ENCODE measurements at places on chromosomes 4 and X.

- no peak for DNase-seq
Measured at GRCh38 chr4:102604222-102604940, 103.2 kb downstream of the NFKB1 start.

DNA sequence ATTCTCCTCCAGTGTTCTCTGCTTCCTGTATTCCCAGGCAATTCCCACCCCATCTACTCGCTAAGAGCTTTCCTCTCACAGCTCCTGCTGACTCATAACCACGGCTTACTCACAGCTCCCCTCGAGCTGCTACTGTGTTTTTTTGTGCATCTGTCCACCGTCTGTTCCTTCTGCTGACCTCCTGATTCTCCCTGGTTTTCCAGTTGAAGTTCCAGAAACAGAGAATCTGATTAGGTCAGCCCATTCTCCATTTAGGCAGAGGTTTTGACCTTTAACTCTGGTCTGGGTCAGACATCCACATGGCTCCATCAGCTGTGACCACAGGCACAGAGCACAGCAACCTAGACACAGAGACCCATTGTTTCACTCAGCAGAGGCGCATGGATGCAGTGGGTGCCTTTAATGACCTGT lies 5.5 kb upstream of the SMIM20 start:
- no peak for DNase-seq

GRCh38 chr4:160371446-160371845 lies 1268.6 kb downstream of the RAPGEF2 start:
- no peak for DNase-seq

DNA sequence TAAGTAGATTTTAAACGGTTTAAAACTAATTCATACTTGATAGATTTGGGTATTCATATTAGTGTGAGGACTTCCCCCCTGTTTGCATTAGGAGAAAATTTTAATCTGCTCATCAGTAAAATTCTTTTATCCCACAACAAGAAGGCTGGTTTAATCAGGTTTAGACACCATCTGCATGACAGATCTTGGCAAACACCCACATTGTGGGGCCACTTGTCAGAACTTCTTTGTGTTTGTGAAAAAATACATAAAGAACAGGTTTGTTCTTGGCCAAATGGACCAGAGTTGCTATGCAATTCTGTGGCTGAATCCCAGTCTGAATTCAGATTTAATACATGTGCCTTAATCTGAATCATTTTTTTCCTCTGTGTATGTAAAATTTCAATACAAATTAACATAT lies 121.1 kb downstream of the REPS2 start:
- no peak for DNase-seq

GRCh38 chrX:154819771-154820341 lies 14.6 kb upstream of the MPP1 start:
- DNase-seq: no peak

DNA sequence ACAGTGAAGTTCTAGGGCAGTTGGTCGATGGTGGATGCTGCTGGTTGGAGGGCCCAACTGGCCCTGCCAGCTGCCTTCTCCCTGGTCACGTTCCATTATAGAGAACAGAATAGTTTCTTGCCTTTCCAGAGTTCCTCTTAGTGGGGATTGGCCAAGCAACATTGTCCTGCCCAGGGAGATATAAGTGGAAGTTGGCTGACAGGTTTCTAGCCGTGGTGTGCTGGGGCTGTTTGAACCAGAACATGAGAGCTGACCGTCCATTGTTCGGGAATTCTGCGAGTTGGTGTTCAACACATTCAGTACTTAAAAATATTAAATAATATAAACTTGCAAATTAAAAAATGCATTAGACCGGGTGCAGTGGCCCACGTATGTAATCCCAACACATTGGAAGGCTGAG lies 3.5 kb upstream of the AFAP1 start:
- DNase-seq: no peak

GRCh38 chr4:153490985-153491483 lies 24.9 kb downstream of the TMEM131L start:
- DNase-seq: no peak

GRCh38 chr4:161721947-161722346 lies 441.9 kb downstream of the FSTL5 start:
- no peak for DNase-seq

DNA sequence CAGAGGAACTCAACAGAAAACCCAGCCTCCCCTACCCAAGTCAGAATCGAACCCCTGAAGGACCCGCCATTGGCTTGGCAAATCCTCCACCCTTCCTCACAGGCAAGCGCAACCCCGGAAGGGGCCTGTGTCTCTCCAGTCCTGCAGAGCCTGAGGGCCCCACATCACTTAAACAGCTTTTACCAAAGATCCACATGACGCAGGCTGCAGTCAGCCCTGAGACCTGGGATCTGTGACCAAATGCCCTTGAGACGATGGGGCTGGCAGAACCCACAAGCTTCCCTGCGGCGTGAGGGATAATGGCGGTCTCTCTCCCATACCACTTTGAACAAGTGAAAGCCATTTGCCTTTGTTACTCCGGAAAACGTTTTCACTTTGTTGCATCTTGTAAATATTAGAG lies 54.9 kb downstream of the ACOX3 start:
- no peak for DNase-seq

GRCh38 chr4:68575081-68575480 lies 1.0 kb downstream of the UGT2B17 start:
- DNase-seq: no peak

- DNase-seq: no peak
Measured at GRCh38 chrX:1576201-1576992, 15.0 kb upstream of the AKAP17A start.

- DNase-seq: no peak
Measured at GRCh38 chrX:13266641-13267345, 53.1 kb downstream of the ATXN3L start.

DNA sequence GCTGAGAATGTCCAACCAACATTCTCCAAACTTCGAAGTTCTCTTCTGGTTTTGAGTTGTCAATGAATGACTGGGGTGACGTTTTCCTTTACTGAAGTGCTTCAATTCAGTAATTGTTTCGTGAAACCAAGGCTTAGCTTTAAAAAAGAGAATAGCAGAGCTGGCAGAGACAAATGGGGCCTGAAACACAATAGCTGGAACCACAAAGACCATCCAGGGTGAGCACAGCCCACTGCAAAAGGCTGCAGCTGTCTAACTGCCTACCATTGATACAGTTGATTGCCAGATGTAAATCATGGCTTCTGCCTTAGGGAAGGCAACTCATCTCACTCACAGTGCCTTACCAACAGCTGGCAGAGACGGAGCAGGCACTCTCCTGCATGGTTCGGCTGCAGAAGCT lies 78.7 kb upstream of the ZNF518B start:
- no peak for DNase-seq

DNA sequence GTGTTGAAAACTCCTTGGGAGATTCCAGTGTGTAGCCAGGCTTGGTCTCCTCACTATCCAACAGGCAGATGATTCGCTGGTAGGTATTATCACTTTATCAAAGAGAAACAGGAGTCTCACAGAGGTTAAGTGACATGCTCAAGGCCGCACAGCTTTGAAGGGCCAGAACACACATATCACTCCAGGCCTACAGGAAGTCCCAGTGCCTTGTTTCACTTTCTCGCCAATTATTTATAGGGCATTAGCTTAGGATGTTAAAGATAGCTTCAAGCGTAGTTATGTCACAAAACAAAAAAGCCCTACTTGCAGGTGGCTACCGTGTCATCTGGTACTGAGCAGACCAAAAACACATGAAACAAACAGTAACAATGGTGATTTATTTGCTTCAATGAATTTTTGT lies 13.2 kb downstream of the ATP8A1 start:
- DNase-seq: no peak

DNA sequence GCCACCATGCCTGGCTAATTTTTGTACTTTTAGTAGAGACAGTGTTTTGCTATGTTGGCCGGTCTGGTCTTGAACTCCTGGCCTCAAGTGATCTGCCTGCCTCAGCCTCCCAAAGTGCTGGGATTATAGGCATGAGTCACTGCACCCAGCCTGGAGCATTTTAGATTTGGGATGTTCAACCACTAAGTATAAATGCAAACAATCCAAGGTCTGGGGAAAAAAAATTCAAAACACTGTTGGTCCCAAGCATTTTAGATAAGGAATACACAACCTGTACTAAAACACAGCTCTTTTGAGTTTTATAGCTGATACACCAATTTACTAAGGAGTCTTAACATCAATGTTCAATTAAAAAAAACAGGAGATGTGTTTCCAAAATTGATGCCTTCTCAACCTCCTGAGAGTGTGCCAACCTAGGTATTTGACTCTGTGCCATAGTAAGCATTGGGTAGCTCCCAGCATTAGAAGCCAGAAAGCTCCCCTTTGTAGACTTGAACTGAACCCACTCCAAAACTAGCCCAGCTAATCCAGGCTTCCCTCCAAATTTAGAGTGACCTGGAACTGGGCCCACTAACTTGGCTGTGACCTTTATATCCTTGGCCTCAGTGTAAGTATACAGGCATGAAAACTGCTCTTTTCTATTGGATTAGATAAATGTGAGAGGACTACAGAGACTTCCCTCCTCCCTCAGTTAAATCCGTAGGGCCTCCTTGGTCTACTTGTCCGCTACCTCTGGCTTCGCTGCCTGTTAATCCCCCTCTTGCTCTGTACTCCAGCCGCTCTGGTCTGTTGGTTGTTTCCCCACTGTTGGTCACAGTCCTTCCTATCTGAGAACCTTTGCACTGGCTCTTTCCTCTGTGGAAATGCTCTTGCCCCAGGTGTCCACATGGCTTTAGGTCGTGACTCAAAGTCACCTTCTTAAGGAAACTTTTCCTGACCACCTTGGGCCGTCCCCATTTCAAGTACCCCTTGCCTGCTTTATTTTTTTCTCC lies 77.6 kb downstream of the CCKAR start:
- no peak for DNase-seq

DNA sequence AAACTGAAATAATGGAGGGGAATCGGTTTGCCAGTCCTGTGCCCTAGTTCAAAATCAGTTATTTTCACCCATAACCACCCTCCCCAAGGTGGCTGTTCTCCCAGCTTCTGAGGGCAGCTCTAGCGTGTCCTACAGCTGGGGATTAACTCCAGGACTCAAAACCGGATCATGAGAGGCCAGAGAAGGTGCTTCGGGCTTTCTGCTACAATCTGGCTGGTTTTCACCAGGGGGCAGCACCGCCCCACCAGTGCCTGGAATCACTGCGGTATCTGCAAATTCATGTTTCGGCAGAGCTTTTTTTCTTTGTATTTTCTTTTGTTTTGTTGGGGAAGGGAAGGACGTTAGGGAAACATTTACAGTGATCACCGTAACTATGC lies 28.4 kb downstream of the PDHA1 start:
- peak; percentile 43 for DNase-seq

DNA sequence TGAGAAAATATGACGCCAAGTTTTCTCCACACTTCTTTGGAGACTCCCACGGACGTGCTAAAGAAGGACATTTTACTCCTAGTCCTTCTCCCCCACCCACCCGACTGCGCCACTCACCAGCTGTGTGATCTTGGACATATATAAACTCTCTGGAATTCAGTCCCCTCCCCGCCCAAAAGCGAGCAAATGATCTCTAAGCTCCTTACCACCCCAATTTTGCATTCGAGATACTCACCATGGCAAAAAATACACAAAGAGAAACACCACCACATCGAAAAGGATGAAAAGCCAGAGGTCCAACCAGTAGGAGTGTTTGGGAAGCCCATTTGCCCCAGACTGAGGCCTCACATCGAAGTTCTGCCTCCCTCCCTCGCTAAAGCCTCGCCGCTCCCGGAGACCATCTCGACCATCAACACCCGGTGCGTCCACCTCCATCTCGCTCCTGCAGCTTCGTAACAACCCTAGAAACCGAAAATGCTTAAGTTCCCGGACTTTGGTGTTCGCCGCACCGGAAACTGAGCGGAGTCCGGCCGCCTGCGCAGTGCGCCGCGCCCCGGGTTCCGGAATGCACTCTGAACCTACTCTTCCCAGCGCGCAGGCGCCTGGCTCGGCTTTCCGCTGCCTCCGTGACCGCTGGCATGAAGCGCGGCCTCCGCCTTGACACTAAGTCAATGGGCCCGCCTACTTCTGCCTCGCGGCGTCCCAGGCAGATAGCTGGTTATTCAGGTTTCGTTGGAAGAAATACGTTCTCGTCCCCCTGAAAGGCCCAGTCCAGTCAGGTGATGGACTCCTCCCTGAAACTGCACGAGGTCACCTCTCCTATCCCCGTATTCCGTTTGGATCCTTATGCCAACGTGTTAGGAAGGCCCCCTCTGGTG lies 21.6 kb downstream of the FABP2 start:
- DNase-seq: peak; percentile 87

DNA sequence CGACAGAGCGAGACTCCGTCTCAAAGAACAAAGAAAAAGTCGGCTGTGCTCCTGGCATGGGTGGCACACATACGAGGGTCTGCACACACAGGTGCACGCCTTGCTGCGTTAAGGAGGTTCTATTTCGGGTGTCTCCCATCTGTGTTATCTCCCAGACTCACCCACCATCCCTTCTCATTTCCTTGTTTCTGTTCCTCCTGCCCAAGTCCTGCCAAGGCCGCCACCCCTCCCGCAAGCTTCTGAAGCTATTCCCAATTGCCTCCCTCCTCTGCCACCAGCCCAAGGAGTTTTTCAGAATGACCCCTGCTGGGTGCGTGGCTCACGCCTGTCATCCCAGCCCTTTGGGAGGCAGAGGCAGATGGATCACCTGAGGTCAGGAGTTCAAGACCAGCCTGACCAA lies 6.0 kb upstream of the IL3RA start:
- no peak for DNase-seq

DNA sequence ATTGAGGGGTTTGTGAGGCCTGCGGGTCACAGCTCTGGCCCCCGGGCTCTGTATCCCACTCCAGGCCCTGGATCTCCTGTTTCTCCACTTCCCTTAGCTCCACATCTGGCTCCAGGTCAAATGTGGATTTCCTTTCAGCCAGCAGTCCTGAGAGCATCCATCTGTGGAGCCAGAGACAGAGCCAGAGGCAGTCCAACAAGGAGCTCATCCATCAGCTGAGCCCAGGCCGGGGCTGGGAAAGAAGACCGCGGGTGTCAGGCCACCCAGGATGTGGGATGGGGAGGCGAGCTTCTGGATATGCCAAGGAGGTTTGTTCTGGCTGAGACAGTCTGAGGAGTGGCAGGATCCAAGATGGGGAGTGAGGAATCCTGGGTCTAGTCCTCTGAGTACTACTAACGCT lies 91.7 kb downstream of the EFNB1 start:
- DNase-seq: no peak

DNA sequence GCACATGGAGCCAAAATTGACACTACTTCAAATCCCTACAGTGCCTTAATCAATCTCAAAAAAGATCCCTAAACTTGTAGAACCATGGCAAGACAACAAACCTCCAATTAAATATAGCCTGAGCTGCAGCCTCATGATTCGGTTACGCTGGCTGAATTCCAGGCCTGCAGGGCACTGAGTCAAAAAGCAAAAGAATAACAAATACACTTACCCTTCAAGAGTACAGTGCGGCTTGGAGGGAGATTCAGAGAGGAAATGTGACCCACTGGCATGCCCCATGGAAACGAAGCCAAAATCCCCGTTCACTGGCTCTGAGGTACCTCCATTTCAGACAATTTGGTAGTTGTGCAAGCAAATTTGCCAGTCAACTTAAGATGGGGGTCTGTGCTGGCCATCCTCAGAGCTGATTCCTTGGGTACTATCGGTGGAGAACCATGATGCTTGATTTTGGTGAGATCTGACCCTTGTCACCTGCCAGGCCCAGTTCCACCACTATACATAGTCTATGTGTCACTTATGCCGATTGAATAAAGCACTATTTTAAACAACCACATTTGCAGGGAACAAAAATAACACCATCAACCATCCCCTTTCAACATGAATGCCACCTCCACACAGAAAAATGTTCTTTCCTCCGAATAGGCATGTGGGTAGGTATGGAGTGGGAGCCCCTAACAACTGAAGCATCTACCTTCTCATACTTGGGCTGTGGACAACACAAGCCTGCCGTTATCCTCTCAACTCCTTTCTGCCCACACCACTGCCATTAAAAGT lies 2.1 kb downstream of the C4orf54 start:
- no peak for DNase-seq

GRCh38 chr4:48844843-48845242 lies 14.0 kb downstream of the OCIAD1 start:
- DNase-seq: no peak

Data from activated T-helper 9 cell treated with anti-CD3 and anti-CD28 coated beads, Interleukin-2, amount 50 U/mL, for 16 hours (primary cell).